CD8-positive, alpha-beta memory T cell (primary cell): ENCODE measurements at places on chromosomes 5 and 9. TPM values are rescaled to one million over a fixed set of nuclear protein-coding genes. Genes with fewer than 3 reads are reported as not detected.

GRCh38 chr5:174327896-174328295 lies 282.4 kb downstream of the NSG2 start:
- DNase-seq: no peak

GRCh38 chr9:81625969-81626368 lies 63.4 kb downstream of the TLE1 start:
- no peak for DNase-seq

FCN1 gene
- total RNA-seq: 2.3 TPM

CCDC69 gene
- 47.9 TPM for total RNA-seq

GRCh38 chr5:131634666-131634995 lies 398 bp downstream of the RAPGEF6 start:
- DNase-seq: peak; percentile 56

- DNase-seq: no peak
These were observed 102.2 kb downstream of the KLF4 start for GRCh38 chr9:107387409-107387808.

FGF18 gene
- 0.18 TPM for total RNA-seq

DNA sequence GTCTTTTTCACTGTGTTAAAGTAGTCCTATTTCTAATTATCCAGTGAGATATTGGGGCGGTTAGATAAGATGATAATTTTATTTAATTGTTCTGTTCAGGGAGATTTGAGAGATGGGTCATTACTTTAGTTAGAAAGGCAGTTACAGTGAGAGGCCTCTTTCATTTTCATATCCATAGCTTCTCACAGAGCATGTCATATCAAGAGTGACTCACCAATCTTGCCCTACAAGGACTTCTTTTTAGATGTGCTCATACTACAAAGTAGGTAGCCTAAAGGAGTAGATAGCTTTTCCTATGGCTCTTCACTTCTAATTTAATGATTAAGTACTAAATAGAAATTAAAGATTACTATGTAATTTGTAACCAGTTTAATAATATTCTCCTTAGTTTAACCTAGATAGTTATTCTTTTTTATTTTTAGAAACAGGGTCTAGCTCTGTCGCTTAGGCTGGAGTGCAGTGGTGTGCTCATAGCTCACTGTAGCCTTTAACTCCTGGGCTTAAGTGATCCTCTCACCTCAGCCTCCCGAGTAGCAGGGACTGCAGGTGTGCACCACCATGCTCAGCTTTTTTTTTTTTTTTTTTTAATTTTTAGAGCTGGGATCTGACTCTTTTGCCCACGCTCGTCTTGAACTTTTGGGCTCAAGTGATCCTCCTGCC lies 71.0 kb downstream of the FER start:
- DNase-seq: no peak

GRCh38 chr5:124637011-124637410 lies 109.4 kb downstream of the ZNF608 start:
- no peak for DNase-seq

CCDC183 gene
- total RNA-seq: not detected

DNA sequence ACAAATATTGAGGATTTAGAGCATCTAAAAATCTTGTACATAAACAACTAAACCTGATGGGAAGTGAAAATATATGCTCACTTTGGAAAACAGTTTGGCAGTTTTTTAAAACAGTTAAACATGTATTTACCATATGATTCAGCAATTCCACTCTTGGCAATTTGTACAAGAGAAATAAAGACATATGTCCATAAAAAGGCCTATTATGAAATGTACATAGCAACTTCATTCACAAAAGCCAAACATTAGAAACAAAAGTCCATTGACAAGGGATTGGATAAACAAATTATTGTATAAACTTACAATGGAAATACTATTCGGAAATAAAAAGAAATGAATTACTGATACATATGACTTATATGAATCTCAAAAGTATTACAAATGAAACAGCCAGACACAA lies 196.2 kb upstream of the SLC24A2 start:
- no peak for DNase-seq

DNA sequence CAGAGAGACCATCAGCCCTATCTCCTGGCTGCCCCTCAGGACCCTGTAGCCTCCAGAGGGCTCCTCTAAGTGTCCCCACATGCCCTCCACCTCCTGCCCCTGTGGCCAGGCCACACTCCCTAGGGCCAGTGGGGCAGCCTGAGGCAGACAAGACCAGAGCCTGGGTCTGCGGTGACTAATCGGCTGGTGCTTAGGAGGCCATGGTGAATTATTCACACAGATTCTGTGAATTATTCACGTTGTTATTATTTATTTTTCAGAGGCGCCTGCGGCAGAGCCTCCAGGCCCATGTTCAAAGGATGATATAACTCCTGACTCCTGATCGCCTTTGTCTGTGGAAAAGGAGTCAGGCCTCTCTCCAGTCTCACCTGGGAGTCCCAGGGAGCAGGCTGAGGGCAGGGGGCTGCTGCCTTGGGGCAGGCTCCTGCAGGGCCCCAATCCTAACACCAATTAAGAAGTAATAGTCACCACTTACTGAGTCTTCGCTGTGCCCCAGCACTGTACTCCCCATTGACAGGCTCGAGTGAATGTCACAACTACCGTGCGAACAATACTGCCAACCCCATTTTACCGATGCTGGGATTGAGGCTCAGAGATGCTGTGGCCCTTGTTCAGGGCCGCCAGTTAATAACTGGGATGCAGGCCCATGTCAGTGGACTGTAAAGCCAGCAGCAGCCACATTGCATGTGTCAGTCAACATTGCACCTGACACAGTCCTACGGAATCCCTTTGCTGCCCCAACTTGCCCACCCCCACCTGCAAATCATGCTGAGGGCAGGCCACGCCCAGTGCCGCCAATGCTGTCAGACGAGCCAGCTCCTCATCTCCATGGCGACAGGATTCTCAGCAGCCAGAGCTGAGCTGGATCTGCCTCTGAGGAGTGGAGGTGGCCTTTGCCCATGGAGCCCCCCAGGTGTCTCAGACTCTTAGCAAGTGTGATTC lies 94.9 kb downstream of the PCDH1 start:
- DNase-seq: no peak
